ENCODE measurements at places on chromosomes 13 and 19.

- no peak for DNase-seq
Measured at GRCh38 chr19:54415208-54415900, at the start of gene TTYH1. Gene TTYH1 (plus strand): TSS chr19:54415464. CDS start chr19:54415553, 89 bp downstream.

DNA sequence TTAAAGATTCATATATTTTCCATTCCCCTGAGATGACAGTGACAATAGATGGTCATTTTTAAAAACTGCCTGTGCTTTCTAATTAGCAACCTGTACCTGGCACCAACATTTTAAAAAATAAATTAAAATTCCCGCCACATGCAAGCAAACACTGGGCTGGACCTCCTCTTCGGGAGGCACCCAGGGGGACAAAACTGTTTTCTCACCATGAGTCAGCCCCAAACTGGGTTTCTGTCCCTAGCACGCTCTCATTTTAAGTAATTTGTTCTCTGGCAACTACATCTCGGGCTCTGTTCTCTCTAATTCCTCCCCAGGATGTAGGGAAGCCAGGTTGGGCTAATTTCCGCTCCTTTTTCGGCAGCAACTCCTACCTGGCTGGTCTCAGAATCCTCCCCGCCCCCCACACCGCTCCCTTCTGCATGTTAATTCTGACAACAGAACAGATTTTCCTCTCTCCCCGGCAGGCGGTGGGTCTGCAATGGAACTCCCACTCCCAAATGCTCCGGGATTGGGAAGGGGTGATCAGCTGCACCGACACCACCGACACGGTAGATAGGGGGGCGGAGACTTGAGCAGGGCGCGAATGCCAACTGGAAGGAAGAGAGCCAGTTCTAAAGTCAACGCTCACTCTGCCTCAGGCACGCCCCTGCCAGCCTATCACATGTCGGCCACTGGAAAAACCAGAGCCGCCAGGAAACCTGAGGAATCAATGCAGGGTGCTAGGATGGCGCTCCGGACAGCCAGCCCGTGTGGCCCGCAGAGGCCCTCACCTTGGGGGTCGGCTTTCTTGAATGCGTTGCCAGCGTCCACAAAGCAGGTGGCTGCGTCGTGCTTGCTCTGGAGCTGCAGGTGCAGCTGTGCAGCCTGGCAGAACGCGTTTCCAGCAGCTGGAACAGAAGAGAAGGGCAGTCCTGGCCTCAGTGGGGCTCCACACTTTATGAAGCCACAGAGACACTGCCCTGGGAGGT lies 14.7 kb downstream of the NAPA start:
- no peak for DNase-seq

DNA sequence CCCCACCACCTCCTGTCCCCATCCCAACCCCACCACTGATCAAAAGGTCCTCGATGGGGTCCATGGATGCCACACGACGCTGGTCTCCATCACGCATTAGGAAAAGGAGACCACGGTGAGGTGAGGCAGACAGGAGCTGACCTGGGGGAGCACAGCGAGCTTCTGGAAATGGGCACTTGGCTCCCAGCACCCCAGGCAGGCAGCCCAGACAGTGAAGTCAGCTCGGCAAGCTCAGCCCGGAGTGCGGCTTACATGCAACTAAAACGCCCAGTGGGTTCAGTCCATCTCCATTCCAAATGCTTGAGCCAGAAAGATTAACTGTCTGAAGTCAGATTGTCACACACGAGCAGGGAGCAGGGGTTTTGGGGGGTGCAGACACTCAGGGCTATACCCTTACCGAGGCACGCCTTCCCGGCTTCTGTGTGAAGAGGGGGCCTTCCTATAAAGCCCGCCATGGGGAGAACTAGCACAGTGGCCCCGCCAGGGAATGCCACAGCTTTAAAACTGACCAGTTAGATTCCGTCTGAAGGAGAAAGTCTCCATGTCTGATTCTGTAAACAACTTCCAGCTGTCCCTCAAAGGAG lies 79.4 kb downstream of the SPACA7 start:
- DNase-seq = no peak

DNA sequence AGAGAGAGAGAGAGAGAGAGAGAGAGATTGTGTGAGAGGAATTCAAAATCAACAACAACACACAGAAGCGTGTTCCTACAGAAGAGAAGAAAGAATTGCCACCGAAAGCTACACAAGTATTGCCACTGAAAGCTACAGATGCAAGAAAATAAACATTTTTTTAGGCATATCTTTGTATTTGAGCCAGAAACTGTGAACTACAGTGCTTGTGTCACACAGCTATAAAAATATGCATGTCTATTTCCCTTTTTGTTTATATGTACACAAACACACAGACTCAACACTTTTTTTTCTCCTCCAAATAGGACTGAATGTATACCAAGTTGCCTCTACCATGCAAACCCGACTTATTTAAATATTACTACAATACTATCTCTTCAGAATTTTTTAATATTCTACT lies 290.4 kb downstream of the SLITRK5 start:
- DNase-seq = no peak

GRCh38 chr13:96052656-96053002 lies 572 bp downstream of the UGGT2 start:
- peak; percentile 82 for DNase-seq

GRCh38 chr13:99935772-99936171 lies 35.8 kb downstream of the ZIC5 start:
- DNase-seq = no peak

GRCh38 chr19:831407-832369 lies 4.1 kb downstream of the AZU1 start:
- DNase-seq = no peak

DNA sequence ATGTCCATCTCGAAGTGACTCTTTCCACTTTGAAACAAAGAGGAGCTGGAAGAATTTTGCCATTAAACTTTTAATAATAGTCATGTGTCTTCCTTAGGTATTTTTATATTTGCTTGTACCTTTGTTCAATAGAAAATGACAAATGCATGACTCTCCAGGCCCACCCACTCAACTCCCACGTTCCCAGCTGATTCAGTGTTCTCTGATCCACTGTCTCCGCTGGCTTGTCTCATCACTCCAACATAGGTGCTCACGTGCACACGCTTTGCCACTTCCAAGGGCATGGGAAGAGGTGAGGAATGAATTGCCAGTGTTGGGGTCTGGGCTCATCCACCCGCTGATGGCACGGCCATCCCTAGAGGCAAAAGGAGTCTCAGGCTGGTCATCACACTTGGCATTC lies 24.5 kb downstream of the RASL11A start:
- no peak for DNase-seq

GRCh38 chr13:41049480-41050440 lies 11.5 kb upstream of the WBP4 start:
- peak; percentile 49 for DNase-seq

- DNase-seq = no peak
Measured at GRCh38 chr19:45003485-45003884, 2.2 kb downstream of the RELB start.

GRCh38 chr19:35143231-35143715 lies at the start of gene FXYD7:
Gene FXYD7 (plus strand): TSS chr19:35143255. CDS start chr19:35143334, 79 bp downstream.
- DNase-seq = no peak

DNA sequence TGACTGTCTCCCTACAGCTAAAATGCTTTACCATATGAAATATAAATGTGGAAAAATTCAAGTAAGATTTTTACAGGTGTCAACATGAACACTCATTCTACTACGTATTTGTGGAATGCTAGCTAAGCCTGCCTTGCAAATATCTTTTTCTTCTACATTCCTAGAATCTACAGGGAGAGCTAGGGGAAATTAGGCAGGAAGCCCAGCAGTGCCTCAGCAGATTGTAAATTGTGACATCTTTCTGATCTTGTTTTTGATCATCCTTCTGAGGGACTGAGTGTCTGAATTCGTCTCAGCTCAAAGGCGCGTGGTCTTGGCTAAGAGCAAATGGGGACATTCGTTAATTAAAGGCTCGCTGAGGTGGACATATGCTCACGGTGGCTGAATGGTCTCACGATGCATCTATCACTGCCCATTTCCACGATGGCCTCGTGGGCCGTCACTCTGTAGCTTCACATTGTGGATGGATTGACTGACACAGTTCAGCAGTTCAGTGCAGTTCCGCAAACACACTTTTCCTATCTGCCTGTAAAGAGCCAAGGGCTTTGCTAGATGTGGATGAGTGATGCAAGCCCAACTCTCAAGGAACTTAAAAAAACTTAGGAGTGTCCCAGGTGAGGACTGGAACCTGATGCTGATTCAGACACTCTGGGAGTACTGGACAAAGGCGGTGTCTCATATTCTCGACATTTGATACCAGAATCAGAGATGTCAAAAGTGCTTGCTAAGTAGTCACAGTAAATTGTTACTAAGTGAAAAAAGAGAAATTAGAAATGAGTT lies 562.5 kb downstream of the EFNB2 start:
- no peak for DNase-seq

- no peak for DNase-seq
Measured at GRCh38 chr19:10102787-10103236, 334 bp upstream of the ANGPTL6 start.

DNA sequence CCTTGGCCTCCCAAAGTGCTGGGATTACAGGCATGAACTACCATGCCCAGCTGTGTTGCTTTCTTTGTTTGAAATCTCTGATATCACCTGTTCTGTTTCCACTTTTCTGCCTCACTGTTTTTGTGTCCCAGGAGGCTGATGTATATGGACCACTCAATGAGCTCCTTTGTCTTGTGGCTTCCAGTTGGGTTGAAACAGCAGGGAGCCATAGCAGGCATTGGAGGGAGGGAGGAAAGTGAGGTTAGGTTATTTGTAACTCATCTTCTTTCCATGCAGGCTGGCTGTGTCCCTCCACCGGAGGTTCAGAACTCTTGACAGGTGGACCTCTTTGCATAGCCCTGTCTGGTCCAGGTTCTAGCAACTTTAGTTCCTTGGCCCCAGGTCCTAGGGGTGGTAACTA lies 6.1 kb upstream of the CYP4F22 start:
- no peak for DNase-seq

DNA sequence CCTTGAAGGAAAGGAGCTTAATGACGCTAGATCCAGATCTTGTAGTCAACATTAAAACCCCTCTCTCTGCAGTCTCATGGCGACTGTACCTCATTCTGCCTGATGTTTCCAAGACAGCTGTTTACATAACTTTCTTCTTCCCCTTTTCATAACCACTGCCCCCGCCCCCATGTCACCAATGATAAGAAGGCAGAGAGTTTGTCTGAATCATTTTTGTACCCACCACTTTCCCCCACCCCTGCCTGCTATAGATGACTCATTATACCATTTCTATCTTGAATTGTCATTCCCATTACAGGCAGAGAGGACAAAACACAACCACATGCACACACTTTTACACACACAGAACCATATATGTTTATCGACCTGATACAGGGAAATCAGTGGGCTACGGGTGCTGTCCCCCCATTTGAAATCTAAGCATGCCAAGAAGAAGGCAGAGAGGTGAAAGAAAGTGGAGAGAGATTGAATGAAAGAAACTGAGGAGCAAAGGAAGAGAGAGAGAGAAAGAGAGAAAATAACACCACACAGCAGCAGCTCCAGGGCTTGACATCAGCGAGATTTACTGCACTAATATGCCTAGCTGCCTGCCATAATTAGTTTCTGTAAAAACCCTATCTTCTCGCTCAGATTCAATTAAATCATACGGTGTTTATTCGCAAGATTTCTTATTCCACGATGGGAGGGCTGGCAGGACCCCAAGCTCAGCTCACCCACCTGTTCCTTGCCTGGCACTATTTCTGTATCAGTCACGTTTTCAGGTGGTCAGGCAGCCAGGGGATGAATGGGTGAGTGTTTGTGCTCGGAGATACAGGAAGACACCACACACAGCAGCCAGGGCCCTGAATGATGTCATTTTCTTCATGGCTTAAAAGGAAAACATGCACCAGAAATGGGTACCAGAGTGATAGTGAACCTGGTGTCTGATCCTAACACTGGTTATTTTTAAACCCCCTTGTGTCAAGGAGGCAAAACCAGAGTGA lies 114.3 kb upstream of the SERP2 start:
- DNase-seq = peak; percentile 61

- DNase-seq = peak; percentile 23
Measured at GRCh38 chr19:50906217-50906616, 5.0 kb downstream of the KLK4 start.
